ENCODE measurements at places on chromosomes 12 and 14.

DNA sequence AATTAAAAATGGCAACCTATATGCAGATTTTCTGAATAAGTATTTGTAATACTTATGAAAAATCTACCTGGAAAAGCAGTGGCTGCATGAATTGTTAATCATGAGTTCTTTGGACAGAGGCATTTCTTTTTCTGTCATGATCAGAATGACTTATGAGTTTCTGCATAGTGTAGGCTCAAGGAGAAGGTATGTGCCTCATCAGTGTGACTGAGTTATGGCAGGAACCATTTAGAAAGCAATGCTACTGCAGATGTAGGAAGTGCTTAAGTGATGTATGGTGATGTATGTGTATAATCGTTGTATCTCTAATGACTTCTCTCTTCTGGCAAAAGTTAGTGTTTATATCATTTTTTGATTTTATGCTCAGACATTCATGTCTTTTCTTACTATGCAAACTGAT, 816.4 kb upstream of the FBXO33 start:
- no peak for DNase-seq

DNA sequence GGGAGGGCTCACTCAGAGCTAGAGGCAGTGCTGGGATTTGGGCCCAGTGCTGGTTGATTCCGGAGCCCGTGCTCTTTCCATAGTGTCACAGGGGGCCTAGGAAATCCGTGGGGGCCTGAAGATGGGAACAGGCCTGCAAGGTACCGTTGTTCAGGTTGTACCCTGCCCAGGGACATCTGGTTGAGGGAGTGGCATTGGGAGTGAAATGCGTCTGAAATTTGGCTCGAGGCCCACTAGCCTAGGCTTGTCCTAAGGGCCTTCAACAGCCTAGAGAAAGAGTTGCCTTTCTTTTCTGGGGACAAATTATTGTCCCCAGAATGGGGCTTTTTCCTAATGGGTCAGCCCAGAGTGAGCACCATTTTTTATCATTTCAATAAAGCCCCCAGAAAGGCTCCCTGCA, 26.4 kb upstream of the FAM222A start:
- no peak for DNase-seq

DNA sequence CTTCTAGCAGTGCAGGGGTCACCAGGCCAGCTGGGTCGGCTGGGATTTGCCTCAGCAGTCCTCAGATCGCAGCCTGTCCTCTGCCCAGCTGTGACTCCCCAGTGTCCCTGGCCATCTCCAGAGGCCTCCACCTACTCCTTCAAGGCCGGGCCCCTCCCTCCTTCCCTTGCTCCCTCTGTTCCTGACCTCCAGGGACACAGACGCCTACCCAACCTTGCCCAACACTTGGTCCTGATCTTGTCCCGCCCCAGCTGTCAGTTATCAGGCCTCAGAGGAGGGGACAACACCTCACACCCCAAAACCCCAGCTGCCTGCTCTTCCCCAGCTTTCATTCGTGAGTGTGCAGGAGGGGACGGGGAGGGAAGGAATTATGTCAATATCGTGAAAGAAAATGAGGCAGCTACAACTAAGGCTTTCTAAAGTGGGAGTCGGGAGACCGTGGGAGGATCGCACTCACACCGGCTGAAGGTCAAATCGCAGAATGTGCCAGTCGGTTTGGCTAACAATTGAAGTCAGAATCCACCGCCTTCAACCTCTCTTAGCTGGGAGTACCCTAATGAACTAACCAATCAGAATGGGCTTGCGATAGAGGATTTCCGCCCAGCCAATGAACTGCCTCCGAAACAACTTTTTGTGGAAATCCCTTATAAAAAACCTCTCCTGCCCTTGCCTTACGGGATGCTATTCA, 9.4 kb upstream of the PLBD2 start:
- DNase-seq: no peak

DNA sequence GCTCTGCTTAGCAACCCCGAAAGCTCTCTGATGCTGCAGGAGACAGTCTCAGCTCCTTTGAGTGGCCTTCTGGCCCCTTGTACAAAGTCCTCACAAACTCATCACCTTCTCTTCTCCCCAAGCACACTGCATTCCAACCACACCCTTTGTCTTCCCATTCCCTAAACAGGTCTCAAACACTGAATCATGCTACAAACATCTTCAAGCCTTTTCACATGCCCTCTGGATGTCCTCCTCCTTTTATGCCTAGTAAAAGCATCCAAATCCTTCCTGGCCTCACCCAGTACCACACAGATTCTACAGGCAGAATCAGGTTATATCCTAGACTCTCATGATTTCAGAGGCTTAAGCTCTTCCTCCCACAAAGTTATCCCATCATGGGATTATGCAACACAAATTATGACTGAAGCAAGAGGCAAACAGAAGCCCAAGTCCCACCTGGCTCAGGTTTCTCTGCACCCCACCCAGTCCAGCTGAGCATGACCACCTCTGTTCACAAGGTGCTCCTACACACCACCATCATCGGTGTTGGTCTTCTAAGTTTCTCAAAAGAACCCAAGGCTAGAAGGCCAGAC, 61.4 kb upstream of the PCED1B start:
- no peak for DNase-seq

DNA sequence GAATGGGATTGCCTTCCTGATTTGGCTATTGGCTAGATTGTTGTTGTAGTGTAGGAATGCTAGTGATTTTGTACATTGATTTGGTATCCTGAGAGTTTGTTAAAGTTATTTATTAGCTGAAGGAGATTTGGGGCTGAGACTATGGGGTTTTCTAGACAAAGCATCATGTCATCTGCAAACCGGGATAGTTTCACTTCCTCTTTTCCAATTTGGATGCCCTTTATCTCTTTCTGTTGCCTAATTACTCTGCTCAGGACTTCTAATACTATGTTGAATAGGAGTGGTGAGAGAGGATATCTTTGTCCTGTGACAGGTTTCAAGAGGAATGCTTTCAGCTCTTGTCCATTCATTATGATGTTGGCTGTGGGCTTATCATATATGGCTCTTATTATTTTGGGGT, 265.7 kb upstream of the MGAT4C start:
- no peak for DNase-seq
